Urothelium cell line (cell line): ENCODE measurements at places on chromosomes 5 and 9.

GRCh38 chr9:95729046-95729445, 146.4 kb upstream of the ERCC6L2 start:
- DNase-seq, result no peak

GRCh38 chr5:124920909-124921666, 174.6 kb upstream of the ZNF608 start:
- DNase-seq, result no peak

- DNase-seq, result no peak
These were observed 81.0 kb upstream of the ZBTB43 start for GRCh38 chr9:126723807-126724172.

DNA sequence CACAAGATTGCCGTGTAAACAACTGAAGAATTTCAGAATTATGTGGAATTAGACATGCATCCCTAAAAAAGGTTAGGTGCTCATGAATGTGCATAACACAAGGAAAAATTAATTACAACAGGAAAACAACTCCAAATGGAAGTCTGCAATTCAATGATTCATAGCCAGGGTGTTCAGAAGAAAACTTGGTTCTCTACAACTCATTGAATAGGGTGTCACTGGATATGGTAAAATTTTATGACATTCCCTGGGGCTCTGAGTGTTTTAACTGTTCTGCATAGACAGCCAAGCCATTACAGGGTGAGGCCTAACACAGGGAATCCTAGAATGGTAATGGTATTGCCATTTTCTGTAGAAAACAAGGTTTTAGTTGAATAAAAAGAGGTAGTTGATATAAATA, 24.4 kb upstream of the ZSWIM6 start:
- DNase-seq, result no peak

DNA sequence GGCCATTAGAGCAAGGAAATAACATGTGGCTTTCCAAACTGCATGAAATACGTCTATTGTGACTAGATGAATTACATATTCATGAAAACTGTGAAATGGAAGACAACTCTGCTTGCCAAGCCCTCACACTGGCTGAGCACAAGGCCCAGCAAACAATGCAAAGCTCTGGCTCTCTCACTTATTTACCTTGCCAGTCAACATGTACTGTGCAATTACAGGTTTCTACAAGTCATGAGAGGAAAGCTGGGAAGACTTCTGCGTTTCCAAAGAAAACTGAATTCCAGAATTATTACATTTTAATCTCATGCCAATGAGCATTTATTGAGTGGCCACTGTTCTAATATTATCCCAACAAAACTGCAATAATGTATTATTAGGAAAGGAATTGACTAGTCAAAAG, 12.1 kb upstream of the C5orf63 start:
- no peak for DNase-seq

- no peak for DNase-seq
These were observed 42.7 kb downstream of the LRRC70 start for GRCh38 chr5:62621280-62621679.

DNA sequence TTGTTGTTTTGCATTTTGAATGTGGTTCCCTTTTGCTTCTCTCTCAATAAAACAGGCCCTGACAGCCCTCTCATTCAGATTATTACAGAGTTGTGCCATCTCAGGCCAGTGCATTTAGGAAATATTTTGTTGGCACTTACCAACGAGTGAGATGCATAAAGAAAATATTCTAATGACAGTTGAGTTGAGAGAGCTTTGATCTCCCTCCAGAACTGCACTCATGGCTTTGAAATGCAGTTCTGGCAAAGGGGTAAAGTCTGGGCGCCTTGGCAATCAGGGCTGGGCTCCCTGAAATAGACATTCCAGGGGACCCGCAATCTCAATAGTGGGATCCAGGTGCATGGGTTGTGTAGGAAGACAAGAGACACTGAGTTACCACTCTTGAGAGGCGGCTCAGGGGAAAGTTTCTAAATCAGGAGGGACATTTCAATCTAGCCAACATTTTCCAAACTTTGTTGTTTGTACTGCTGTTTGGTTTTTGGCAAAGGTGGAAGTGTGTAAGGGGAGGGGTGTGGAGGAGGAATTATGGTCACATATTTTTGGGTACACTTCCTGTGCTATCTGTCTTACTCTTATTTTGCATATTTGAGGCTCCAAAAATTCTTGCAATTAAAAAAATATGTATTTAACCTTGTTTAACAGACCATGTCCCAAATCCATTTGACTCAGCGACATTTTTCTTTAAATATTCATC, 48.8 kb downstream of the PAPPA start:
- no peak for DNase-seq

- peak; percentile 11 for DNase-seq
These were observed 233.2 kb downstream of the FBXL17 start for GRCh38 chr5:108148715-108149139.

GRCh38 chr5:74428876-74429275, 211.7 kb downstream of the ENC1 start:
- DNase-seq, result no peak

DNA sequence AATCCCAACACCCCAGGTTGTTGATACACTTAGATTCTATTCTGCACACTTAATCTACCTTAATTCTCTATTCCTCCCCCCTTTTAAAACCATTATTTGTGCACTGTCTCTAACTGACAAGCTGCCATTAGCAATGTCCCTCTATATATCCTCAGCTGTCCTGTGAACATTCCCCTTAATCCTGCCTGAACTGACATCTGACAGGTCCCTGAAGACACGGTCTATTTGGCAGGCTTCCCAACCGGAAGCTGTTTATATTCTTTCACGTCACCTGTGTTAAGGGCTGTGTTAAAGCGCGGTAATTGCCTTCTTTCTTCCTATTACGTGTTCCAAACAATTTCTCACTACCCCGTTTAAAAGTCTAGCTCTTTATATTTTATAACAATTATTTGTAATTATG, 277.3 kb downstream of the CDH9 start:
- DNase-seq, result no peak

DNA sequence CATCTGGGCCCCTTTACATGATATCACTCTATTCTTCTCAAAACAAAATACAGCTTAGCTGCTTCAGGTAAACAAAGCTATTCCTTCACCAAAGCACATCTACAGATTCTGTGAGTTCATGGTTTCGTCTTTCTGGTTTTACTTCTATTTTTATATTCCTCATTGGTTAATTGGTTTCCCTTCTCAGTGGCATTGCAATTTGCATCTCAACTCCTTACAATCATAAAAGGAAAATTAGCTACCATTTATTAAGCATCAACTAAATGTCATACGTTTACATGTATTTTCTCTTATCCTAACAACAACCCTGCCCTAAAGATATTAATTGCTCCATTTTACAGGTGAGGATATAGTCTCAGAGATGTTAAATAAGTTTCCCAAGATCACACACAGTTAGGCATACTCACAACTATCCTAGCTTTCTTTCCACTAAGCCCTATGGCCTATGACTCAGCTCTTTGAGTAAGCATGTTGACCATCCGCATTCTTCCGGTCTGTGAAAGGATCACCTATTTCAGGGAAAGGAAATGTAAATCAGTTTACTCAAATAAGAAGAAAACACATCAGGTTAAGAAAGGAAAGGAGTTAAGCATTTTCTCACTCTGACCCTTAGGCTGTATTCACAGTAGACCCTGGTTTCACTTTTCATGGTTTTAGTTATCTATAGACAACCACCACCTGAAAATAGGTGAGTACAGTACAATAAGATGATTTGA, 146.1 kb downstream of the CAAP1 start:
- DNase-seq, result peak; percentile 60

GRCh38 chr9:94031380-94031779, 52.9 kb upstream of the PTPDC1 start:
- no peak for DNase-seq

GRCh38 chr9:694403-695154, 146.9 kb upstream of the DMRT1 start:
- peak; percentile 58 for DNase-seq

GRCh38 chr5:72698481-72698880, 118.0 kb upstream of the TNPO1 start:
- DNase-seq, result no peak

DNA sequence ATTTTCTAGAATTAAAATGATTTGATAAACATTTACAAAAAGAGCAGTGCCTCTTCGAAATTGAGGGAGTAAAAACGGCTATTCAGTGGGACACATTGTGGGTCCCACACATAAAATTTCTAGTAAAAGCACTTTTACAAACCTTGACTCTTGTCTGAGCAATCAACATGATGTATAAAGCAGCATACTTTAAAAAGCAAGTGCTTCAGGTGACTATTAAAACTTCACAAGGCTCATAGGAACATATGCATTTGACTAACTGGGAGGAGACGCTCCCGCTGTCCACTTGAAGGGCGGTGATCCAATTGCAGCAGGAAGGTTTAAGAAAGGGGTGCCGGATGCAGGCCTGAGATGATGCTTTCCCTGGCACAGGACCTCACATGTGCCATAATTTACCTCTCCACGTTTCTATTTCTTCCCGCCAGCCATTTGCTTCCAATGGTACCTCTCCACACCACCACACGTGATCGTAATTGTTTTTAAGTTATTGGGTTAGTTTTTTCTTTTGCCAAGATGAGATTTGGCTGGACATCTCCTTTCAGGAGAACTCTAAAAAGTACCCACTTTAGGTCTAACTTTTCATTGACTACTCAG, 1.8 kb downstream of the MCTP1 start:
- no peak for DNase-seq

DNA sequence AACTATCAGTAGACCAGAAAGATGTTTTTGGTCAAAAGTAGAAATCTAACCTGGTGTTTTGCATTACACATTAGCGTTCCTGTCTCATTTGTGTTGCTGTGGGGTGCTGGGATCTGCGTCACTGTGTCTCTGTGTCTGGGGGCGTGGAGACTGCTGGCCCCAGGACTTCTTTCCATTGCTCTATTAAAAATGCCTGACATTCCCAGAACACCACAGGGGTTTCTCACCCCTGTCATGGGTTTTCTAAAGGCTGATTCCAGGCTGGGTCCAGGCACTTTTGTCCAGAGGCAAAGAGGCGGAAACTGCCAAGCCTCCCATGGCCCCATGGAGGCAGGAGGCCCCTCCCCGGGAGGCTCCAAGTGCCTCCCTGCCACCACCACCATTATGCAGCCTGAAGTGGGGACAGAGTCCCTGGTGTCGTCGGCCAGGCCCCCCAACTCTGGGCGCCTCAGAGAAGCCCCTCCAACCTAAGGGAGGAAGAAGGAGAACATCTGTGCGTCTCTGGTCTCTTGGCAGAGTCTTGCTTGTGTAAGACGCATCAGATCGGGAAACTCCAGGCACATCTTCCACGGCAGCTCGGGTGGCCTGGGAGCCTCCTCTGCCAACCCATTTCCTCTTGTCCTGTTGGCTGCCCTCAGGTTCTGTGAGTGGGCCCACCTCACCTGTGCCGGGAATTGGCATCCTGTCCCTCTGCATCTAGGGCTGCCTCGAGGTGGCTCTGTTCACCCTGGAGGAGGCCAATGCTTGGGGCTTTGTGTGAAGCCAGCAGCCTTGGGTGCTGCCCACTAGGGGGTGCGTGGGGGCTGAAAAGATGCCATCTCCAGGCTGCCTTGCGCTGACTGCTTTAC, 13.8 kb upstream of the PLEKHG4B start:
- DNase-seq, result peak; percentile 66

GRCh38 chr9:91297306-91297705, 64.4 kb downstream of the AUH start:
- DNase-seq, result no peak

- no peak for DNase-seq
These were observed 111.1 kb downstream of the UGCG start for GRCh38 chr9:112007575-112008240.

- DNase-seq, result no peak
These were observed 269.4 kb downstream of the CWC27 start for GRCh38 chr5:65037831-65038815.

- DNase-seq, result no peak
These were observed 20.0 kb upstream of the AGGF1 start for GRCh38 chr5:77010243-77010642.
